ENCODE measurements at places on chromosomes 2 and 18.

GRCh38 chr2:60661073-60661738 lies 94.9 kb upstream of the PAPOLG start:
- H3K27ac ChIP-seq: no peak overlapping the region
- H3K27me3 ChIP-seq: peaks cover 22% of the 10 kb centered on the region
- H3K4me3 ChIP-seq: no peak overlapping the region

GRCh38 chr2:239774933-239775622 lies 250.1 kb downstream of the NDUFA10 start:
- peak; percentile 11 for DNase-seq
- no peak overlapping the region for H3K27ac ChIP-seq
- H3K4me3 ChIP-seq: no peak overlapping the region

DNA sequence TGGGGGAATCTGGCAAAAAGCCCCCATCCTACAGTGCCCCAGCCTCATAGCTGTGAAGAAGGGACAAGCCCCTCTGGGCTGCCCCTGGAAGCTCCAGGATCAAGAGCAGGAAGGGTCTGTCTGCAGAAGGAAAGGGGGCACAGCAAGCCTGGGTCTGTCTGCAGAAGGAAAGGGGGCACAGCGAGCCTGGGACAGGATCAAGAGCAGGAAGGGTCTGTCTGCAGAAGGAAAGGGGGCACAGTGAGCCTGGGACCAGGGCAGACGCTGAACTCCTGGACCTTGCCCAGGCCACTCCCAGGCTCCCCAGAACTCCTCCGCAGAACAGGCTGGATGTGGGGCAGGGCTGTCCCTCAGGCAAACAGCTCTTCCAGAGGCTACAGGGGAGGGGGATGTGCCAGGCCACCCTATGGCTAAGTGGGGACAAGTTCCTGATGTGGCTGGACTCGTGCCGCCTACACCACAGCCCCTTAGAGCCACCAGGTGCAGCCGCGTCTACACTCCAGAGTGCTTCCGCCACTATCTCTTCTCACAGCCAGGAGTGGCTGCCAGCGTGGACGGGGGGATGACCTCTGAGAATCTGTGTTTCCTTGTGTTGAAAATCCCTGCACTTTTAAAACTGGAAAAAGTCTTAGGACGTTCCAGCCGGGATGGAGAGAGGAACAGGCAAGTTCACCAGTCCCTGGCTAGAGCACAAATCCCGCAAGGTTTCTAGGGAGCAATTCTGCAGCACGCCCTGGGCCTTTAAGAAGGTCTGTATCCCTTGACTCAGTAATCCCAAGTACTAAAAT lies 20.8 kb downstream of the KIF1A start:
- H3K27me3 ChIP-seq: peaks cover 32% of the 10 kb centered on the region
- H3K4me3 ChIP-seq: no peak overlapping the region
- no peaks in the 10 kb centered on the region for H3K36me3 ChIP-seq
- H3K4me1 ChIP-seq: no peaks in the 10 kb centered on the region
- no peak for DNase-seq
- no peak overlapping the region for H3K27ac ChIP-seq

GRCh38 chr2:199407421-199407820 lies 50.3 kb downstream of the SATB2 start:
- H3K27ac ChIP-seq: no peak overlapping the region
- no peaks in the 10 kb centered on the region for H3K27me3 ChIP-seq
- no peak overlapping the region for H3K4me3 ChIP-seq

DNA sequence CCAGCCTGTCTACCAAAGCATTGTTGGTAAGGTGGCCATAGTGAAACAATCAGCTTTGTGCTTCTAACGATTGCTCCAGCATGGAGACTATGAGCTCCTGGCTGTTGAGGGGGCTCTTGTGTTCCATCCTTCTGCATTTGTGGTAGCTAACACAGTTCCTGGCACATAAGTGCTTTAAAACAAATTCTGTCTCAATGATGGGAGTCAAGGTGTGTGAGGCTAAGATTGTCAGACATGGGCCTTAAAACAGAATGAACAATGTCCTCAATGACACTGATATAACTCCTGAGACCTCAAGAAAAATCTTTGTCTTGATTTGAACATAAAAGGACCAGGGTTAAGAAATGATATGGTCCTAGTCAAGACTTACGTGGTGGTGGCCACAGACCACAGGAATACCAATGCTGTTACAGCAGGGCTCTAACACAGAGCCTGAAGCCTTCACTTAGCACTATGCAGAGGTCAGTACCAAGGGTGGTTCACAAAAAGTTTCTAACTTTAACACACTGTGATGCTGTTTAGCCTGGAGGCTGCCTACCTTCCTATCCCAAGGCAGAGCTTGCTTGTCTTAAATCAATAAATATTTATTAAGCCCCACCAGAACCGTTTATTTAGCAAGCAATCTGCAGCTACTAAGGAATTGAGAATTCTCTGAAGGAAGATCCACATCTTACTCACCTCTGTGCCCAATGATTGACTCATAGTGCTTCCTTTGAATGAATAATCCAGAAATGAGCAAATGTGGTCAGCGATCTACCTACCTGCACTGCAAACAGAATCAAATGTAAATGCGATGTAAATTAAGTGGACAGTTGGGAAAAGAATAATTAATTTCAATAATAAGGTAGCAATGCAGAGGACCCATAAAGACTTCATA lies 35.1 kb downstream of the EVA1A start:
- H3K36me3 ChIP-seq: no peaks in the 10 kb centered on the region
- no peak for DNase-seq
- H3K4me1 ChIP-seq: peaks cover 7% of the 10 kb centered on the region

Measured in activated CD8-positive, alpha-beta memory T cell treated with anti-CD3 and anti-CD28 coated beads, Interleukin-2, amount 10 ng/mL, durations not matched to agents 7 days and 5 days (primary cell).